Muscle of leg (tissue), 16 donors: ENCODE measurements at places on chromosomes 13 and 19. TPM values are rescaled to one million over a fixed set of nuclear protein-coding genes. Genes with fewer than 3 reads are reported as not detected.

GRCh38 chr19:16068696-16069259, 7.5 kb upstream of the TPM4 start:
- no peak for DNase-seq
- no peaks in the 10 kb centered on the region for H3K36me3 ChIP-seq
- peaks cover 17% of the 10 kb centered on the region for H3K4me1 ChIP-seq
- H3K27me3 ChIP-seq: no peaks in the 10 kb centered on the region
- no peak overlapping the region for H3K27ac ChIP-seq
- no peak overlapping the region for H3K4me3 ChIP-seq

DNA sequence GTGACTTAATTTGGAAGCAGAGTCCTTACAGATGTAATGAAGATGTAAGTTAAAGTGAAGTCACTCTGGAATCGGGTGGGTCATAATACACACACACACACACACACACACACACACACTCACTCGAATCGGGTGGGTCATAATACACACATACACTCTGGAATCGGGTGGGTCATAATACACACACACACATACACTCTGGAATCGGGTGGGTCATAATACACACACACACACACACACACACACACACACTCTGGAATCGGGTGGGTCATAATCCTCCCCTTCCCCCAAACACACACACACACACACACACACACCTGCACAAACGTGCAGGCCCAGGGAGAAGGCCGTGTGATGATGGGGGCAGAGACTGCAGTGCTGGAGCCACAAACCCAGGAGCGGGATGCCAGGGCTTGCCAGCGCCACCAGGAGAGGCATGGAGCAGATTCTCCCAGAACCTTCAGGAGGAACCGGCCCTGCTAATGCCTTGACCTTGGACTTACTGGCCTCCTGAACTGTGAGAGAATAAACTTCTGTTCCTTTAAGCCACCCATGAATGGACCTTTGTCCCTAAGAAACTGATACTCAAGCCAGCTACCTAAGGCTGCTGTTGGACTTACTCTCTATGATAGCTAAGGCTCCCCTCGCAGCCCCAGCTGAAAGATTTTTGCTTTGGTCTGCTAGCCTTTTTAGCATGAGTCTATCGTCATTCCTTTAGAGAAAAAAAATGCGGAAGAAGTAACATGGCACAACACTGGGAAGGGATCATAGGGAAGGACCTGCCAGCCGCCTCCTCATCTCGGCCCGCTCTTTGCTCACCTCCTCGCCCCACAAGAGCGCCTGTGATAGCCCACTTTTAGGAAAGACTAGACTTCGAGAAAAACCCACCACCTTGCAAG, 136.2 kb upstream of the RNF113B start:
- no peaks in the 10 kb centered on the region for H3K36me3 ChIP-seq
- no peak overlapping the region for H3K27ac ChIP-seq
- H3K27me3 ChIP-seq: no peaks in the 10 kb centered on the region
- no peak for DNase-seq
- H3K4me1 ChIP-seq: peaks cover 20% of the 10 kb centered on the region
- H3K4me3 ChIP-seq: no peak overlapping the region

- peak overlapping the region; percentile 83 for H3K27ac ChIP-seq
- H3K4me1 ChIP-seq: peaks cover 26% of the 10 kb centered on the region
- no peak for DNase-seq
- peaks cover 7% of the 10 kb centered on the region for H3K36me3 ChIP-seq
- no peaks in the 10 kb centered on the region for H3K27me3 ChIP-seq
These were observed 422 bp upstream of the ZNF575 start for GRCh38 chr19:43532571-43532961.

Gene CYP2A7
- total RNA-seq: not detected

DNA sequence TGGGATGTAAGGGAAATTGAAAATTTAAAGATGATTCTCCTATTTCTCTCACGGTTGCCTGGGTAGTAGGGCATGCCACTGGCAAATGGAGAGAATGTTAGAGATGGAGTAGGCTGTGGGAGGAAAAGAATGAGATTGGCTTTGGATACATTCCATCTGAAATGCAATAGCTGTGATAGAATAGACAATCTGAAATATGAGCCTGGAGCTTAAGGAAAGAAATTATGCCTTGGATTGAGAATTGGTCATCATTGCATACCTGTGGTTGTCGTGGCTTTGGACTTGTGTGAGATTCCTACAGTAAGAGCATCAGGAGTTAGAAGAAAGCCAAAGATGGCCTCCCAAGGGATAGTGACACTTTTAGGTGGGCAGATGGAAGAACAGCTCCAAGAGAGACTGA, 305.1 kb upstream of the SLC10A2 start:
- no peak for DNase-seq
- H3K36me3 ChIP-seq: no peaks in the 10 kb centered on the region
- H3K27me3 ChIP-seq: no peaks in the 10 kb centered on the region
- H3K27ac ChIP-seq: no peak overlapping the region
- no peak overlapping the region for H3K4me3 ChIP-seq
